ENCODE measurements at places on chromosomes 7 and 10.

GRCh38 chr7:77223261-77223660 lies 23.6 kb upstream of the FGL2 start:
- DNase-seq, result no peak

- DNase-seq, result no peak
Measured at GRCh38 chr7:157467496-157468212, 130.8 kb downstream of the DNAJB6 start.

DNA sequence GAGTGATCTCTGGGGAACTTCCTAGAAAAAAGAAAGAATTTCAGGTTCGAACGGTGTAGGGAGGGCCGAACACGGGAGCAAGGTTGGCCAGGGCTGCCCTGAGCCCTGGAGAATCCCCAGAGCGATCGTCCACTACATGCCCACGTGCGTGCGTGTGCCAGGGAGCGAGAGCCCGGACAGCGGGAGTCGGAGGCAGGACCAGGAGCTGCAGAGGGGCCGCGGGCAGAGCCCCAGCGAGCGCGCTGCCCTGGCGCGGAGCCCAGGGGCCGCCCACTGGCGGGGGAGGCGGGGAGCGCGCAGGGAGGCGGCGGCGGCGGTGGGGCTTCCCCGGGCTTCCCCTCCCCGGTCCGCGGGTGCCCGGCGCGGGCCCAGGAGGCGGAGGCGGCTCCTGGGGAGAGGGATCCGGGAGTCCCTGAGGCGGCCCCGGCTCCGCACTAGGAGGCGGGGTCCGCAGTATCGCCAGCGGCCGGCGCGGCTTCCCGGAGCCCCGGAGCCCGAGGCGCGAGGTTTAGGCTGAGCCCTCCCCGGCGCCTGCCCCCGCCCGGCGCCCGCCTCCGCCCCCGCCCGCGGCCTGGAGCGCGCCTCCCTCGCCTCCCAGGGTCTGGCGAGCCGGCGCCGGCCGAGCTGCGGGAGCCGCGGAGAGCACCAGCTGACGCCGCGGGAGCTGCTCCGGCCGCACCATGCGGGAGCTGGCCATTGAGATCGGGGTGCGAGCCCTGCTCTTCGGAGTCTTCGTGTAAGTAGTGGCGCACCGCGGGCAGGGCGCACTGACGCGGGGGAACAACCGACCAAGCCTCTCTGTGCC lies at the start of gene PLPP4:
PLPP4 (plus strand) TSS at position 602 of the 805 bp plus-strand sequence; CDS start at position 681, 79 bp downstream.
- no peak for DNase-seq

DNA sequence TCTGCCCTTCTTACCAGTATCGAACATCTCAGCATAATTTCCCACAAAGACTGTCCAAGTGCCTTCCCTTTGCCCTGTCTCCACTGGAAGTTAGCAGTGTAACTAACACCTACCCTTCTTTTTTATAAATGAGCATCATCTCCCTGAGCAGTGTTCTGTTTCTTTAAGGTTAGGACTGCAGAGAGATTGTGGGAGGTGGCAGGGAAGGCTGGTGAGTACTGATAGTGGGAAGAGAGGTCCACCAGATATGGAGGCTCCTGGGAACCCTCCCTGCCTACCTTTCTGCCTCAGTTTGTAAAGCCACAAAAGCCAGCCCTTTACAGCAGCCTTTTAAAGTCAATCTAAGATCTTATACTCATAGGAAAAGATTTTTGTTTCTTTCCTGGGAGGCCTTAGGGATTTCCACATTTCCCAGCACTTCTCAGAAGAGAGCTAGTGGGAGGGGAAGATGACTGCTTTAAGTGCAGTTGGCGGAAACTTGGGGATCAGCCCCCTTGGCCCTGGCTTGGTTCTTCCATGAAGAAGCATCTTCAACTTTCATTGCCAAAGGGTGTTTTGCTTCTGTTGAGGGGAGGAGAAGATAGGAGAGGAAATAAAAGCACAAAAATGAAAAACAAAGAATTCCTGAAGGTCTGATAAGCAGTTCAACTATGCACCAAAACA lies 36.6 kb upstream of the CALD1 start:
- DNase-seq, result no peak

- no peak for DNase-seq
Measured at GRCh38 chr7:72268796-72269195, 143.3 kb downstream of the CALN1 start.

DNA sequence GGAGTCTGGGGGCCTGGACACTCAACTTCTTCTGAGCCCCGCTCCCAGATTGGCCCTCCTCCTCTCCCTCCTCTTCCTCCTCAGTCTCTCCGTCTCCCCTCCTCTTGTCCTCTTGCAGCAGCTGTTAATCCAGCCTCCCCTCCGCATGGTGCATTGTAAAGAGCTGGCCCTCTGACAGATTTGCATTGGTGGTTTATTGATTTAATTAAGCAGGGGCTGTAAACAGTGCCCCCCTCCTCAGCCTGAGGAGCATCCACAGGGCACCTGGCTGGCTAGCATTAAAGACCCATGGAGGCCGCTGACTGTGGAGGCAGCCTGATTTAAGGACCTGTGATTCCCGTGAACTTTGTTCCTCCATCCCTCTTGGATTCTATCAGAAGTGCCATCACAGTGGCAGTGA lies 28.9 kb upstream of the PCBD1 start:
- no peak for DNase-seq

DNA sequence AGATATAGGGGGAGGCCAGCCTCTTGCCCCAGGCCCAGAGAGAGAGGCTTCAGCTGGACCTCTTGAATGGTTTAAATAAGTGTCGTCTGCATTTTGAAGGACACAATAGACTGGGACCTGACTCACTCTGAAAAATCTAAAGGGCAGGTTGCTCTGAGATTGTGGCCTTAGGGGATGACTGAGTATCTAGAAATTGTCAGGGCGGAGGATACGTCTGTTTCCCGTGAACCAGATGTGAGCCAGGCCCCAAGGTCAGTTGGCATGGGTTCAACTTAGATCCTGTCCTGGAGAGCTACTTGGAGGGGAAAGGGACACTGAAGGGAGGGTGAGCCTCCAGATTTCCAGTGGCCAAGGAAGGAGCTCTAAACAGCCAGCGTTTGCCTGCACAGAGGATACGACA lies 110.2 kb downstream of the CHN2 start:
- no peak for DNase-seq

- no peak for DNase-seq
Measured at GRCh38 chr10:3861795-3862194, 76.8 kb upstream of the KLF6 start.

DNA sequence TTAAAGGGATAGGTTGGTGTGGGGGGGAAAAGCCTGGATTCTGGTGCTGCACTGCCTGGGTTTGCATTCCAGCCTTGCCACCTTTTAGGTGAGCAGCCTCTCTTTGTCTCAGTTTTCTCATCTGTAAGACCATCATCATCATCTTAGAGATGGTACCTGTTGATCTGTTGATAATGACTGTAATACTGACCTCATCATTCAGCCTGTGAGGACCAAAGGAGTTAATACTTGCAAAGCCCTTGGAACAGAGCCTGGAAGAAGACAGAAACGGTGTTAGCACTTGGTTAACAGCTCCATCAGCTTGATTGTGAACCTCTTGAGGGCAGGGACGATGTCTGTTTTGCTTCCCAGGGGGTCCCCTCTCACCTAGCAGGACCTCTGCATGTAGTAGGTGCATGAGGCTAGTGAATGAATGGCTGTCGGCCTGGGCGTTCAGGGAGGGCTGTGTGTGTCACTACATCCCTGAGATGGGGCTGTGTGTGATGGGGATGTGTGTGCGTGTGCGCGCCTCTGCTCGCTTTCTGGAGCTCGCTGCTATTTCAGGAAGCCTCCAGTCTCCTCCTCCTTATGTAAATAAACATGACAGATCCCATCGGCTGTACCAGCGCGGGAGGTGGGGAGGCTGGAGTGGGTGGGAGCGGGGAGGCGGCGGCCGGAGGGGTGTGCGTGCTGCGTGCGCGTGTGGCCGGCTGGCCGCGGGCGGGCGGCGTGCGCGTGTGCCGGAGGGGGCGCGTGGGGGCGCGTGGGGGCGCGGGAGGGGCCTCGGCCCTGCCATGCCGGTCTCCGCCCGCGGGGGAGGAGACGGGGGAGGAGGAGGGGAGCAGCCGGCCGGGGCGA lies 61.2 kb downstream of the NEURL1 start:
- no peak for DNase-seq

- no peak for DNase-seq
Measured at GRCh38 chr7:148026713-148027112, 563.9 kb upstream of the C7orf33 start.

- DNase-seq, result no peak
Measured at GRCh38 chr10:131567279-131568162, 256.0 kb upstream of the TCERG1L start.

DNA sequence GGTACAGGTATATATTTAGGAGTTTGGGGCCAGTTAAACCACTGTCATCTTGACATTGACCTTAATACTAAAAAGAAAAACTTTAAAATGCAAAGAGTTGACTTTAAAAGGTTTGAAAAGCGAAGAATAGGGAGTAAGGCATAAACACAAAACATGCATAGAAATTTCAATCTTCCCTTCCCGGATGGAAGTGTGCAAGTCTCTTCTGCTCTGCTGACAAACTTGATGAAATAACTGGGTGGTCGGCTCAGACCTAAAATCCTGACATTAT lies 3.4 kb upstream of the SPAG6 start:
- DNase-seq, result no peak

- no peak for DNase-seq
Measured at GRCh38 chr7:111324228-111324627, 233.3 kb downstream of the LRRN3 start.

DNA sequence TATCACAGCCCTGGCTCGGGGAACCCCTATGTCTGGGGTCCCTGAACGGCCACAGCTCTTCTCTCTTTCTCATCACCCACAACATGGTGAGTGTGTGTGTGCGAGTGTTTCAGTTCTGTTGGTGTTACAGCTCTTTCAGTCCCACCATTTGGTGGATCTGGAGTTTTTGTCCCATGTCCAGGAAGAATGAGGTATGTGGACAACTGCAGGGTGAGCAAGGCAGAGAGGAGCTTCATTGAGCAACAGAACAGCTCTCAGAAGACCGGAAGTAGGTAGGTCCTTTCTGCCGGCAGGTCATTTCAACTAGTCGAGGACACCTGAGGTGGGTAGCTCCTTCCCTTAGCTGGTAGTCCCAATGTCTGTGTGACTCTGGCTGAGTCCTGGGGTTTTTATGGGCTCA lies 9.5 kb downstream of the PAX4 start:
- no peak for DNase-seq

- no peak for DNase-seq
Measured at GRCh38 chr7:33444511-33444910, 315.1 kb downstream of the BBS9 start.

DNA sequence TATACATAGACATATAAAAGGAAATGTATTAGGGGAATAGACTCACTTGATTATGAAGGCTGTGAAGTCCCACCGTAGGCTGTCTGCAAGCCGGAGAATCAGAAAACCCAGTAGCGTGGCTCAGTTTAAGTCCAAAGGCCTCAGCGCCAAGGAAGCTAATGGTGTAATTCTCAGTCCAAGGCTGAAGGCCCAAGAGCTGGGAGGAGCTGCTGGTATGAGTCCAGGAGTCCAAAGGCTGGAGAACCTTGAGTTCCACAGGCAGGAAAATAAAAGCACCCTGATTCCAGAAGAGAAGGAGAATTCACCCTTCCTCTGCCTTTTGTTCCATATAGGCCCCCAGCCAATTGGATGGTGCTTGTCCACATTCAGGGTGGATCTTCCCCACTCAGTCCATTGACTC lies 166.2 kb upstream of the TAC1 start:
- DNase-seq, result no peak

GRCh38 chr7:125020801-125021200 lies 91.2 kb upstream of the POT1 start:
- DNase-seq, result no peak

- DNase-seq, result no peak
Measured at GRCh38 chr10:1241973-1242935, 186.1 kb downstream of the WDR37 start.

- no peak for DNase-seq
Measured at GRCh38 chr7:966291-967069, 8.9 kb downstream of the COX19 start.

DNA sequence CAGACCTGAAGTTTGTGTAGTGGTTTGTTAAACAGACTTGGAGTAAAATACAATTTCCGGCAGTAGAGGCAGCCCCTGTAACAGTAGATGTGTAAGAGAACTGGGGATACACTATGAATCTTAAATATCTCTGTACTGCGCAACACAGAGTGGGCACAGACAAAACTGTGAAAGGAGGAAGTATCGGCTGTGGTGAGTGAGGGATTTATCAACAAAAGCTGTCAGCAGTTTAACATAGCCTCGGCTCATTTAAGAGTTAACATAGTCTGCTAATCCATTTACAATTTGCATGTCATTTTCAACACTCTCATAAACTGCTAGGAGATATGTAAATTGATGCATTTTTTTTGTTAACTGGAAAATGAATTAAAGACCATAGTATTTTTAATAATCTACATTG lies 225.2 kb downstream of the ZWINT start:
- no peak for DNase-seq

- no peak for DNase-seq
Measured at GRCh38 chr10:21002091-21002878, 105.2 kb upstream of the NEBL start.

- no peak for DNase-seq
Measured at GRCh38 chr7:6407434-6407833, 40.3 kb downstream of the DAGLB start.

GRCh38 chr7:124777268-124777667 lies 11.7 kb upstream of the GPR37 start:
- no peak for DNase-seq

- DNase-seq, result no peak
Measured at GRCh38 chr10:32207544-32207943, 139.4 kb downstream of the EPC1 start.

- no peak for DNase-seq
Measured at GRCh38 chr7:148905093-148905666, 21.1 kb upstream of the EZH2 start.

- DNase-seq, result no peak
Measured at GRCh38 chr7:41828911-41829310, 126.0 kb upstream of the INHBA start.

DNA sequence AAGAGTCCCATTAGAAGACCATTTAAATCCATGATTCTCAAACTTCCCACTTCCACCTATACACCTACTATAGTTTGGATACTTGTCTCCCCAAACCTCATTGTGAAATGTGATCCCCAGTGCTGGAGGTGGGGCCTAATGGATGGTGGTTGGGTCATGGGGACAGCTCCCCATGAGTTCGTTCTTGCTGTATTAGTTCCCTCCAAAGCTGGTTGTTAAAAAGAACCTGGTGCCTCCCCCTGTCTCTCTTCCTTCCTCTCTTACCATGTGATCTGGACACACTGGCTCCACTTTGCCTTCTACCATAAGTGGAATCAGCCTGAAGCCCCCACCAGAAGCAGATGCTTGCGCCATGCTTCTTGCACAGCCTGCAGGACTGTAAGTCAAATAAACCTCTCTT lies 53.9 kb downstream of the WIPF3 start:
- no peak for DNase-seq

Data from activated CD4-positive, CD25-positive, alpha-beta regulatory T cell (primary cell).